T-helper 17 cell (primary cell): ENCODE measurements at places on chromosomes 7 and 10.

- DNase-seq = no peak
These were observed 6.2 kb downstream of the C10orf105 start for GRCh38 chr10:71713135-71714030.

DNA sequence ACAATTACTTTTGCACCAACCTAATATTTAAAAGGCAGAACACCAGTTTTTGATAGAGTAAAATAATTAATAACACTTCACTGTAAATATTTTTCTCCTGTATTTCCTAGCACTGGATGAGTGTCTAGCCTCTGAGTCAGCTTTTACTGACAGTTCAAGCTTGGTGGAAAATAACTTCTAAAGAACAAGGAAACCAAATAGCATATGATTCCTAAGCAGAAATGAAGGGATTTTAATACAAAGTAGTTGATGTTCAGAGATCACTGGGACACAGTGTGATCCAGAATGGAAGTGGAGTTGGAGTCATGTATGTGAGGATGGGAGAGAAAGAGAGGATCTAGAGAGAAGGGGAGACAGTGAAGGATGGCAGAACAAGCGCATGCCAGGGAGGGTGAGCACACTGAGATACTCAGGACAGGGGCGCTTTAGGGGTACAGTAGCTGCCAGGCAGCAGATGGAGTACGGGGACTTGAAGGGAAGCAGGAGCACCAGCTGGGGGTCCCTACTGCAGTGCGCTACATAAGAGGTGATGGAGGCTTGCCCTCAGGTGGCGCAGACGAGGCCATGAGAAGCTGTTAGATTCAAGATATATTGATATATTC is 117.9 kb upstream of the KLF6 start:
- DNase-seq = no peak

DNA sequence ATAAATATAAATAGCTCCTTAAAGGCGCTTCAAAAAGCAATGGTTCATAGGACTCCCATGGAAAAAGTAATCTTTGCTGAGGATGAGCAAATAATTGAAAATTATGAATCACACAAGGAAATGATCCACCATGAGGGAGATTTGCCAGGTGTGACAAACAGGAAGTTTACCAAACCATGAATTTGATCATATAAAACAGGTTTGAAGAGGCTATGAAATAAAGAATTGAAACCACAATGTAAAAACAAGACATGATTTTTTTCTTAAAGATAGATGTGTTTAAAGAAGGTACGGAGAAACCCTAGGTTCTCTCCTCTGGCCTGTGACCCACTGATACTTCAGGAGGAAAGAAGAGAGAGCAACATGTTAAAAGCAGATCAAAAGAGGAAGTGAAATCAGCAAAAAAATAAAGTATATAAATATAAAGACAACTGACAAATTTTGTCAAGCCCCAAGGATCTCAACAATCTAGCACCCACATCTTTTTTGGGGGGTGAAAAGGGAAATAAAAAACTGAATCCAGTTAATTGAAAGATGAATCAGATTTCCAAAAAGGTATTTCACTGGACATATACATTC is 111.3 kb upstream of the ASAH2 start:
- no peak for DNase-seq

- DNase-seq = no peak
These were observed 78.6 kb upstream of the DYNC1I1 start for GRCh38 chr7:95693551-95694333.

- DNase-seq = no peak
These were observed 517 bp downstream of the ITGB1 start for GRCh38 chr10:32957341-32958084.

GRCh38 chr10:6713716-6714115 is 133.6 kb upstream of the PRKCQ start:
- DNase-seq = no peak

DNA sequence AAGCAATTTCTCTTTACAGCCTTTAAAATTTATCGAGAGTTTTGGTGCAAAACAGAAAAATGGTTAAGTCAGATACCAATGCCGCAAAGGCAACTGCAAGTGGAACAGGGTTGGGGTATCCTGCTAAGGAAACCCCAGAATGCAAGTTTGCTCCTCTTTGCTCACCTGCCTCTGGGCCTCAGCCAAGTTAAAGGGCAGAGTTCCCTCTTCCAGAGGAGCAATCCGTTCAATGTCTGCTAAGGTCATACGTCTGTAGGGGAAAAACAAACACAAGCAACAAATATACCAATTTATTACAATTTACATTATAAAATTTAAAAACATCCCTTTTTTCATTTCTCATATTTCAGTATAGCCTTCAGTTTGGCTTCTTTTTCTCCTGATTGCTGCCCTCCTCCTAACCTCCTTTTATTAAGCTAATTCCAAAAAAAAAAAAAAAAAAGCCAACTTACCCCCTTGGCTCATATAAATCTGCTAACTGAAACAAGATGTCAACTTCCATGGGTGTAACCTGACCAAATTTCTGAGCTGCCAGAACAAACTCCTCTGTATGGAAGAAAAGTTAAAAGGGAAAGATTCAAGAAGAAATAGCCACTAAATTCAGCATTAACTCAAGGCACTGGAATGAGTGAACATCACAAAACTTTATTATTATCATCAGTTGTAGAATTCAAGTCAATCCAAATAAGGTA is 132.6 kb downstream of the SLC25A13 start:
- no peak for DNase-seq

DNA sequence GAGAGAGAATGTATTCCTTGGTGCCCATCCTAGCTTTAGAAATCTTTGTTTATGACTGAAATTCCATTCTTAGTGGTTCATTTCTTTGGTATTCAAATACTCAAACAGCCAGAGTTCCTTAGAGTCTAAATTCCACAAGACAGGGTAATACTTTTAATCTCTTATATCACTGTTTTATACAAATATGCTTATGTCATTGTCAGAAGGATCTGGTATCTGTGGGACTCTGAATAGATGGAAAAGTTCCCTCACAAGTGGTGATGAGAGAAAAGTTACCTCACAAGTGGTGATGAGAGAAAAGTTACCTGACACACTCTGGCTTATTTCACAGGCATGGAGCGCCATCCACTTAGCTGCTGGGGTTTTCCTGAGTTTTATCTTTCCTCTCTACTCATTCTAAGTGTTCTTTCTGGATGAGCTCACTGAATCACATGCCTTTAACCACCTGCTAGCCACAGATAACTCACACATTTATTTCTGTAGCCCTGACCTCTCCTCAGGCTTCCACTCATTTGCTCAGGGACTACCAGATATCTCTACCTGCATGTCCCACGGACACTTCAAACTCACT is 784.0 kb downstream of the SUGCT start:
- DNase-seq = no peak

DNA sequence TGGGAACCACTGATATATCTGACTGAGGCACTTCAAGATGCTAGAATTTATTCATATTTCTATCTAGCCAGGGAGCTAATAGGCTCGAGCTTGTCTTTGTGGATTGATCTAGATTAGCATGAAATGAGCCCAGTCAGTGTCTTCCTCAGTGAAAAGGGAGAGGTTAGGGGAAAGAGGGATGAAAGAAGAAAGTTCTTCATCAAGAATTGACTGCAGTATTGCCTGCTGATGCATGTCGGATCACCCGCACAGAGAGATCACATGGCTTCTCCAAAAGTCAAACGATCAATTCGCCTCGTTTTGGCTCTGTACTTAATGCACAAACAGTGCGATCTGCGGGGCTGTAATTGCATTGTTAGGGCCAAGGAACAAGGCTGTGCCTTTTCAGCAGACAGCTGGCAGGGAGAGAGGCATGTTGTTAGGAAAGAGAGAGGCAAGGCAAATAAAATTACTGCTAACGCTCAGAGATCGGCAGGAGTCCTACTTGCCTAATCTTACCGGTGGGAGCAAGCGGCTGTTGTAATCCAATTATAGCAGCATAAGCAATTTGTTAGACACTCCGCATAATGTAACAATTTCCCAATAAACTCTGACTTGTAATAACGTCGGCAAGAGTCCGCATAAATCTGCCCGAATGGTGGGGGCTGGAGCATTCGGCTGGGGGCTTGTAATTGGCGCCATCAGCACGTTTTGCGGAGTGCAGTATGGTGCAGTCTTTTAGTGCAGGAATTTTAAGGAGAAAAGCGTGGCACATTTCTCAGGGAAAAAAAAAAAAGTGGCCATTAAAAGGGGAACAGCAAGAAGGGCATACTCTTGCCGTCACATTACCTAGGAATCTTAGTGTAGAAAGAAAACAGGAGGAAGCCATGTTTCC is 102.1 kb downstream of the POLL start:
- DNase-seq = no peak

GRCh38 chr7:151631570-151631952 is 111.9 kb upstream of the RHEB start:
- DNase-seq = peak; percentile 9

DNA sequence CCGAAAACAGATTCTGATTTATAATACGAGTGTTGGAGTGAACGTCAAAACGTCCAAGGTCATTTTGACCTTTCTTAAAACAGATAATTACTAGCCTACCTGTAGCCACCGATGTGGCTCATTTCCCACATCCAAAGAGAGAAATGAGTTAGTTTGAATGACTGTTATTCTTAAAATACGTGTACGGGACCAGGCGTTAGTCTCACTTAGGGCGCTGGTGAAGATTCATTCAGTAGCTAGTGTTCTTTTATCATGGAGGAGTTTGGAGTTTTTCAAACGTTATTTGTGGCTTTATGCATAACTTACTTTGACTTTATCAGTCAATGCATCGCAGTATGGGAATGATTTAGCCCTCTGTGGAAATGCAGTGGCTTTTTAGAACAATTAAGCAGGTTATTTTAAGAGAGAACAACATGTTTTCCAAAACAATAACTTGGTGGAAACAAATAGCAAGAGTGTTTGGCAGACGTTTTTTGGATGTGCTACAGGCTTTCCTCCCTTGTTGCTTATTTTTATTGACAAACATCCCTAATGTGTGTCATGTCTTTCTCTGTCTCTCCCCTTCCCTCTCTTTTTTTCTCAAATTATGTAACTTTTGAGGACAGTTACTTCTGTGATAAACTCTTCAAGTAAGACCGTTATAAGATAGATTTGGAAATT is 1.6 kb downstream of the BICC1 start:
- DNase-seq = no peak

DNA sequence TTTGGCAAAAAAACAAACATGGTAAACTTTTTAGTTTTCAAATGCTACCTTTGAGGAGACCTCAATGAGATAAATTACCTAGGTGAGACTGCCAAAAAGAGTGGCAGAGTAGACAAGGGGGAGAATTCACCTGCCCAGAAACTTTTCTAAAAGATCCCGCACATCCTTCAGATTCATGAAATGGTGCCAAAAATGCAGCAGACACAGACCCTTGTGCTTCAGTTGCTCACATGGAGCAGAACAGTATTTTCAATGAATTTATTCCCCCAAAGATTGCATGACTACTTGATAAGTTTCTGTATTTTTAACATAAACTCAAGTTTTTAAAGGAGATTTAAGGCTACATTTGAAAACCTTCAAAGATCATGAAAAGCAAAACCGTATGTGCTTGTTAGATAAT is 270.0 kb downstream of the TRIL start:
- no peak for DNase-seq

- DNase-seq = no peak
These were observed 169.6 kb upstream of the FAM171A1 start for GRCh38 chr10:15540727-15541126.

DNA sequence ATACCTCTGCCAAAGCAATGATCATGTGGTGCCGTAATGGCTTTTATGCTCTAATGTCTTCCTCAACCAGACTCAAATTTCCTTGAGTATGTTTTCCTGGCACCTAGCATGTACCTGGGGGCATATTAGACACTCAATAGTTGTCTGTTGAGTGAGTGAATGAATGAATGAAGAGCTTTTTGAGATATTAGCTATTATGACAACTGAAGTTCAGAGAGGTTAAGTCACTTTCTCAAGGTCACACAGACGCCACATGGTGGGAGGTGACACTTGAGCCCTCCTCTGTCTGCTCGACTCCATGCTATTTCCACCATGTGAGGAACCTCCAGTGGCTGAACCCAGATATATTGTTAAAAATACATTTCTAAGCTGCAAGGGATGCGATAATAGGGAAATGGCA is 132.1 kb downstream of the PRPF18 start:
- no peak for DNase-seq

DNA sequence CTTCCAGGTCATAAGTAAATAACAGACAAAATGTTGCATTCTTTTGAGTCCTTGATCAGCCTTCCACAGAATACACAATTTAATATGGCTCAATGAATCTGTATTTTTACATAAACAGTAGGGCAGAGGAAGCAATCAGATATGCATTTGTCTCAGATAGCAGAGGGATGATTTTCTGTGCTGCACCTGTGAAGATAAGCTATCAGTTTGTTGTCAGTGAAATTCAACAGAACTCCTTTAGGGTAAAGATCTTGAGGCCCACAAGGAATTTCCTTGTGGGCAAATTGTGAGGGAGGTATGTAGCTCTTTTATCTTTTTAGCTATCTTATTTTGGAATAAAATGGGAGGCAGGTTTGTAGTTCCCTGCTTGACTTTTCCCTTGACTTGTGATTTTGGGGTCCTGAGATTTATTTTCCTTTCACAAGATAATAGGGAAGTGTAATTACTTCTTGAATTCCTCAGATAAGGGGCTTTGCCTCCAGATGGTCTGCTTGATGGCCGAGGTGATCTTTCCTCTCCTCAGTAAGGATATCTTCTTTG is 60.8 kb upstream of the CYP2C18 start:
- DNase-seq = no peak

- no peak for DNase-seq
These were observed 41.5 kb upstream of the PPP3CB start for GRCh38 chr10:73537288-73537687.

GRCh38 chr10:98878418-98878817 is 357.2 kb downstream of the HPSE2 start:
- DNase-seq = no peak

- no peak for DNase-seq
These were observed 28.9 kb downstream of the ADD3 start for GRCh38 chr10:110036640-110037039.

- no peak for DNase-seq
These were observed 6.0 kb downstream of the BRI3 start for GRCh38 chr7:98287486-98287959.

GRCh38 chr7:1940402-1940786 is 270.3 kb downstream of the ELFN1 start:
- peak; percentile 85 for DNase-seq

GRCh38 chr10:110845756-110846620 is 25.7 kb upstream of the PDCD4 start:
- no peak for DNase-seq

DNA sequence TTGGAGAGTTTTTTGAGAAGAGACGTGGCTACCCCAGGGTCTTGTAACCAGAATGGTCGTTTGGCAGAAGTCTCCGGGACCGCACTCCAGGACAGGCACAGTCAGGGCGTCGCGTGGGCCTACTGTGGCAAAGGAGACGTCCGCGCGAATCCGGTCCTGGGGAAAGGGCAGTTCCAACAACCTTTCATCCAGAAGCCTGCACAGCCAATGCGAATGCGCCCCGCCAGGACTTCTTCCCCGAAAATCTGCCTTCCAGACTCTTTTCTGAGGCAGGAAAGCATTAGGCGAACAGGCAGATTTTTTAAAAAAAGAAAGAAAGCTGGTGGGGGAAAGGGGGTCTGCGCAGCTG is 2.0 kb downstream of the HPSE2 start:
- DNase-seq = no peak

GRCh38 chr7:332646-333392 is 42.8 kb downstream of the FOXL3 start:
- peak; percentile 75 for DNase-seq
